Natural killer cell treated with Interleukin-12 subunit alpha and Interleukin-12 subunit beta and Interleukin-15 and Interleukin-18, amount 100 ng/mL, for 72 hours (primary cell): ENCODE measurements at places on chromosomes 6 and 20. TPM values are rescaled to one million over a fixed set of nuclear protein-coding genes. Genes with fewer than 3 reads are reported as not detected.

HMGCLL1 gene
- total RNA-seq: not detected

- no peak for DNase-seq
Observed at GRCh38 chr6:153214436-153214835, 83.4 kb upstream of the RGS17 start.

- DNase-seq: no peak
Observed at GRCh38 chr6:129696028-129696418, 14.0 kb downstream of the ARHGAP18 start.

DNA sequence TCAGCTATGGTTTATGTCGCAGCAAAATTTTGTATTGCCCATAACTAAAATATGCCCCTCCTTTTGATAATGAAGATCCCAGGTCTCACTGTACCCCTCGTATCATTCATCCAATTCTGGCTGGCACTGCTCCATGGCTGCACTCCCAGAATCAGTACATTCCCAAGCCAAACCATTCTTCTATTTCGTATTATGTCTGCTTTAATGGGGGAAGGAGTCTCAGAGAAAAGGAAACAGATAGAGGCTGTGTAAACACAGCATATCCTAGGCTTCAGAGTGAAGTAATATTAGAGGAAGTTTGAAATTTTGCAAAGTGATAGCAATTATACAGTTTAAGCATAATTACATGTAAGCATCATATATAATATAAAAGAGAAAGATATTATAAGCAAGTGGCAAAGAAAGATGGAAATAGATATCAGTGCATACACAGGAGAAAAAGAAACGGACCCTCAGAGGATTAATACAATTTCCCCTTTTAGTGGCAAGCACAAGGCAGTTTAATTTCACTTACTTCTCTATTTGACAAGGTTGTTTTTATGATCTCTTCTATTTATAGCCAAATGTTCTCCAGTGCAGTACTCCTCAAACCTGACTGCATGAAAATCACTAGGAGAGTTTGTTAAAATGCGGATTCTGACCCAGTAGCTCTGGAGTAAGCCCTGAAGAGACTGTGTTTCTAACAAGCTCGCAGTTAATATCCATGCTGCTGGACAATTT lies 56.5 kb upstream of the TENT5A start:
- no peak for DNase-seq

DNA sequence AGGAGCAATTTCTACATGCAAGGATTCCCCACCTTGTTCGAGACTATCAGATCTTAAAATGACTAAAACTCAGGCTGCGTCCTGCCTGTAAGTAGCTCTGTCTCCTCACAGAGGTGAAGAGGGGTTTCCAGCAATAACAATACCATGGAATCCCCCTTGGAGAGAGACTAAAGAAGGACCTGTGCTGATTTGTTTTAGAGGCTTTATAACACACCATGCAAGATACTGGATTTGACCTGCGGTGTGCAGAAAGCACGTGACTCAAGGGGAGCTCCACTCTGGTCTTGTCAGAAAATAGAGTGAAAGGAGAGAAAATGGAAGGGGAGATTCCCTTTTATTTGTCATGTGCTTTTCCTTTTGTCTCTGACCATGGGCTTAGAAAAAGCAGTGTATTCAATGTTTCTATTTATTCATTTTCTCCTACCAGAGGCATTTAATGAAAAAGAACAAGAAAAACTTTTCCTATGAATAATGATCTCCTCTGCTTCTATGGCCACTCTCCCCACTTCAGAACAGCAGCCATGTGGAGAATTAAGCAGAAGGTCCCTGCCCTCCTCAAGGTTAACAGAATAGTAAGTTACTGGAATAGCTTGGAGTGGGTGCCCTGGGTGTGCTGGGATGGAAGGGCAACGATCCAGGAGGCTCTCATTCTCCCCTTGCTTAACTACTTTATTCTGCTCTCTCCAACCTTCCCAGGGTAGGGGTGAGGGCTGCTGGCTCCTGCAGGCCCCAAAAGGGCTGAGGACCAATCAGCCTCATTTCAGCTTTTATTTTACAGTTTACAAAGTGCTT lies 19.2 kb upstream of the MRPS10 start:
- no peak for DNase-seq

GRCh38 chr6:23537828-23538227 lies 588.2 kb upstream of the NRSN1 start:
- DNase-seq: no peak
